ENCODE measurements at places on chromosomes 4 and X.

DNA sequence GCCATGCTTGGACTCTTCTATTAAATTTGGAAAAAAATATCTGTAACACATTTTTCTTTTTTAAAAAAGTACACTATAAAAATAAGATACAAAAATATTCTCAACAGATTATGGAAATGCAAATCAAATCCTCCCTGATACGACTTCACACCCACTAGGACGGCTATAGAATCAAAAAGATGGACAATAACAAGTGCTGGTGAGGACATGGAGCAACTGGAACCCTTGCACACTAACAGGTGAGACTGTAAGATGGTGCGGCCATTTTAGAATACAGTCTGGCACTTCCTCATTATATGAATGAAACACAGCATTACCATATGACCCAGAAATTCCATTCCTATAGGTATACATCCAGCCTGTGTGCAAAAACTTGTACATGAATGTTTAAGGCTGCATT, 83.6 kb downstream of the GATB start:
- DNase-seq = no peak

DNA sequence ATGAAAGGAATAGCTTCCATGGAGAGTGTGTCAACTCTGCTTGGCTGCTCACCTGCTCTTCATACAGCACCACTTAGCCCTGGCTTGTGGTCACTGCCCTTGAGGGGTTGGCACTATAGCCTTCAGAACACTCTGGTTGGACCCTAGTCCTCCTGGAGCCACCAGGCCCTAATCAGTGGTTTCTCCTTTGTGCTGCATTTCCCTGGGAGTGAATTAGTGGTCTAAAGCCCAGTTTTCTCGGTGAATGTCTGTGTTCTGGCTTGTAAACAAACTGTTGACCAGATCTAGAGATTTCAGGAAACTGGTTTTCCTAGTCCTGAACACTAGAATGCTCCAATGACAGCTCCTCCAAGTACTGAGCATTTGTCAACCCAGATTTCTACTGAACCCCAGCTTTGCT, 28.6 kb upstream of the TMEM154 start:
- DNase-seq = no peak

GRCh38 chrX:76657499-76657898, 230.0 kb downstream of the MAGEE1 start:
- no peak for DNase-seq

DNA sequence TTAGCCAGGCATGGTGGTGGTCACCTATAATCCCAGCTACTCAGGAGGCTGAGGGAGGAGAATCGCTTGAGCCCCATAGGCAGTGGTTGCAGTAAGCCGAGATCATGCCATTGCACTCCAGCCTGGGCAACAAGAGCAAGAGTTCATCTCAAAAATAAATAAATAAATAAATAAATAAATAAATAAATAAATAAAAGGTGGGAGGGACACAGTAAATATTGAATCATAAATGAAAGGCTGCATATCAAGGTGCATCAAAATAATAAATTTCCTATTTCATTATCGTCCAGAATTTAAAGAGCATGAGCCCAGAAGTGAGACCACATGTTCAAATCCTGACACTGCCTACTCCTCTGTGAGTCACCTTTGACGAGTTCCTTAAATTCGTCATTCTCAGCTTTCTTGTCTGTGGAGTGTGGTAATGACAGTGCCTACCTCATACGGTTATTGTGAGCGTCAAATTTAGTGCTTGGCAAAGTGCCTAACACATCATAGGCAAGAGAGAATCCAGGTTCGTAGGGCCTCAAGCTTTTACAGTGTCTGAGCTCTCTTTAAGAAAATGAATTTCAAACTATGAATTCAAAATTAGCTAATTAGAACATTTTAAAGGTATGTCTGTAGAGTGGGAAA, 49.9 kb downstream of the IL15 start:
- DNase-seq = peak; percentile 24

DNA sequence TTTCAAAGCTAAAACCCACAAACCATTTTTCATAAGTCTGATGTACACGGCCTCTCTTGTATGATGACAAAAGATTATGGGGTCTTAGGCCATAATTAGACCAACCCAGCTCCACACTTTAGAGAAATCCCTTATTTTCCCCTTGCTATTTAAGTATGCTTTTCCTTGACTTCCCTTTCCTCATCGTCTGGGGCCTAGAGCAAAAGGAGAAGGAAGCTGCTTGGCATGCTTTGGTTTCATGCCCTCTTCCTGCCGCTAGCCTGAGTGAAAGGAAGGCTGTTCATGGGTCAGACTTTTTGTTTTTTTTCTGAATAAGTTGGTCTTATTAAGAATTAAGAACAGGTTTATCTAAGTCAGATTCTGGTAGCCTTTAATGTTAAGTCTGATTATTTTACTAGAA, 10.6 kb upstream of the RASGEF1B start:
- no peak for DNase-seq

DNA sequence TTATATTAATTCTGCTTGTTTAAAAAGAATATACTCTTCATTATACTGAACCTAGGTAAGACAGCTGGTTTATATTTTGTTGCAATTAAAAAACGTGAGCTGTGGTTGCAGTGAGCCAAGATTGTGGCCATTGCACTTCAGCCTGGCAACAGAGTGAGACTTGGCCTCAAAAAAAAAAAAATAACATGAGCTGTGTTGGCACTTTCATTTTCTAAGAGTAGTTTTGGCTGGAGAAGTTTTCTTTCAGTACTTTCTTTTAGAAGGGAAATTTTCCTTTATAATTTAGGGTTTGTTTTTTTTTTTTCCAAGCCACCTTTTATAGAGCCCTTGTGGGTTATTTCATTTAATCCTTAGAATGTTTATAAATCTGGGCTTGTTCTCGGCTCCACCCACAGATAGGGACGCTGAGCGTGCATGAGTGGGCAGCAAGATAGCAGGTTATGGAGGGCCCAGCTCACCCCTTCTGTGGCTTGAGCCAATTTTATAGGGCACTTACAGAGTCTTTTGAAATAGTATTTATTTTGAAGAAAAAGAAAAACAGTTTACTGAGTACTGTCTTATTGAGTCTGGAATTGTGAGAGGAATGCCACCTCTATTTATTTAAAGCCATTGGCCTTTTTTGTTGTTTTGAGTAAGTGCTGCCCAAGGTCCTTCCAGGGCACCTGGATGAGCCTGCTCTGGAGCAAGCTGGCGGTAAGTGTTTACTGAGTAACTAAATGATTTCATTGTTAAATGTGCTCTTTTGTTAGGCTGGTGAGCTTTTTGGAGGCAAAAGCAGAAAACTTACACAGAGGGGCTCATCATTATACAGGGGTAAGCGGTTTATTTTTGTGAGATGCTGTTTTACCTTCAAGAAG, 60.9 kb downstream of the HTT start:
- no peak for DNase-seq

- DNase-seq = no peak
Observed at GRCh38 chr4:69330345-69331047, 50.2 kb downstream of the UGT2B28 start.

GRCh38 chrX:20374450-20374849, 107.7 kb upstream of the RPS6KA3 start:
- DNase-seq = no peak

DNA sequence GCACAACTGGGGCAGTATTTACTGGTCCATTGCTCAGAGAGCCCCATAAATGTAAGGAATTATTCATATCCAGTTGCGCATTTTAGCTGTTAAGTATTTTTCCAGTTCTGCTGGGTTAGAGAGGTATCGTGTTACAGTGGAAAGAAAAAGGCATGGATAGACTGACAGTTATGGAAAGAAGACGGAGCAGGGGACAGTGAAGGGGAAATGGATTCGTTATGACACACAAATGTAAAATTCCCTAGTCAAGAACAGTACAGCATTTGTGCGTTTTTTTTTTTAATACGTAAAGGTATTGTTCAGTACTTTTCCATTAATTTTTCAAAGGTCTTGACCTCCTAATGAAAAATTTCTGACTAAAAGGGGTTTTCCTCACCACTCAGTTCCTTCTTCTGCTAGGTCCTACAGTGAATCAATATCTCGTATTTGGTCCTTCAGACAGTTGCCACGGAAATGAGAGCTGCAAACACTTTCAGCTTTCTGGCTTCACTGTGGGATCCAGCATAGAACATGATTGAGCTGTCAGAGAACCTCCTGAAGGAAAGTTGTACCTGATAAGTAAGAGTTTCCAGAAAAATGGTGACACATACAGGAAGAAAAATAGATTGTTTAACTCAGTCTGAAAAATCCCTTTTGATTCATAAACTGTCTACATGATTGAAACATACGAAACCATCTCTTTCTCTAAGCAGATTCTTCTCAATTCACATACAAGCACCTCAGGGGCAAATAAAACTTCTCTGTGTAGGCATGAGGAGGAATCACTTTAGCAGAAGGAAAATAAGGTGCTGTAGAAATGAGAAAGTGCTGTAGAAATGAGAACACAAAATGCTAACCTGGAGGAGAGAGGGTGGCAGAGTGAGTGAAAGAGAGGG, 21.8 kb upstream of the BBS12 start:
- DNase-seq = no peak

DNA sequence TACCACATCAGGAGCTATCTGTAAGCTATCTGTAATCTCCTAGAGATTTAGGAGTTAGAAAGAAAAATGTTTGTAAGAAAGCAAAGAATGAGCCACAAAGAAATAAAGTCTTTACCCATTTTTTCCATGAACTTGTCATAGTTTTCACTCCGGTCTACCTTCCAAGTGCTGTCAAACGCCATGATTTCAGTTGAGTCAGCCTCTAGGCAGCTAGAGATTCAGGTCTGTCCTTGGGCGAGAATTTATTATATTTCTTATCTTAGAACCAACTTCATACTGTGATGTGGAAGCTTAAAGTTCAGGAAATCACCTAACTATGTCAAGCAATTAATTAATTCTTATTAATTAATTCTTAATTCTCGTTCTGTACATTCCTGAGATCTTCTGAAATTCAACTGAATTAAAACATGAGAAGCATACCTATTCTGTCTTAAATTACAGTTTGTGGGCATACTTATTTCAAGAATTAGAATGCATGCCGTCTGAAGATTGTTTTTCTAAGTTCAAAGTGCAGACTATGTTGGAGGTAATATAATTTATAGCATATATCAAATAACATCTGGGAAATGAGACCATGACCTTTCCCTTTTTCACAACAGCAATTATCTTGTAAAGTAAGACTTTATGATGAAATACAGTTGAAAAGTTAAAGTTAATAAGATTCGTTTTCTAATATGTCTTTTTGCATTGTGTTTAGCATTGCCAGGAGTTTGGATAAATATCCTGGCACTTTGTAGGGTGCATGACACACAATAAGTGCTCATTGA, at the start of gene FABP2:
Gene FABP2 (minus strand): TSS at position 218 of the 767 bp plus-strand sequence. CDS start 36 bp downstream, at position 182.
- DNase-seq = no peak

DNA sequence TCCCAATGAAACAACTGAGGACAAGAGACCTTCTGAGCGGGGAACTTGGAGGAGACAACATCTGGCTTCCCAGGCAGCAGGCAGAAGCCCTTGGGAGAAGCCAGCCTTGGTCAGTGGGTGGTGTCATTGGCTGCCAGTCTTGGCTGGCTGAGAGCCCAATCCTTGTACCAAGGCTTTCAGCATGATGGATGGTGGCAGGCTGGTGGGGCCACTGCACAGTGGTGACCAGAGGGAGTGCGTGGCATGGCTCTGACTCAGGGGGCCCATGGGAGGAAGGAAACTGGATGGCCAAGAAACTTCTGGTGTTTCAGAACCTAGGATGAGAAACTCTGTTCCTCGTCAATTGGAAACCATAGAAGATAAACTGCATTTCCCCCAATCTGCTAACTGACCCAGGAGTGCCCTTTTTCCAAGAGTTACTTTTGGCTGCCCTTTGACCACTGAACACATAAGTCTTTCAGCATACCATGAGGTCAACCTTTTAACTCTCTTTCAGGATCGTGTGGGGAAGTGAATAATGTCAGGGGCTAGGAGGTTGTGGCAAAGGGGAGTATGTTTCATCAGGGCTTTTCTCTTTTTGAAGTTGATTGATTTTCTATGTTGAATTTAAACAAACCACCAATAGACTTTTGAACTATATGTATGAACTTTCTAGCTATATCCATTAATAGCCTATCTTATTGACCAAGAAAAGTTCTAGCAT, 60.9 kb downstream of the SOWAHB start:
- DNase-seq = no peak

GRCh38 chrX:9339603-9340491, 125.0 kb upstream of the TBL1X start:
- no peak for DNase-seq

DNA sequence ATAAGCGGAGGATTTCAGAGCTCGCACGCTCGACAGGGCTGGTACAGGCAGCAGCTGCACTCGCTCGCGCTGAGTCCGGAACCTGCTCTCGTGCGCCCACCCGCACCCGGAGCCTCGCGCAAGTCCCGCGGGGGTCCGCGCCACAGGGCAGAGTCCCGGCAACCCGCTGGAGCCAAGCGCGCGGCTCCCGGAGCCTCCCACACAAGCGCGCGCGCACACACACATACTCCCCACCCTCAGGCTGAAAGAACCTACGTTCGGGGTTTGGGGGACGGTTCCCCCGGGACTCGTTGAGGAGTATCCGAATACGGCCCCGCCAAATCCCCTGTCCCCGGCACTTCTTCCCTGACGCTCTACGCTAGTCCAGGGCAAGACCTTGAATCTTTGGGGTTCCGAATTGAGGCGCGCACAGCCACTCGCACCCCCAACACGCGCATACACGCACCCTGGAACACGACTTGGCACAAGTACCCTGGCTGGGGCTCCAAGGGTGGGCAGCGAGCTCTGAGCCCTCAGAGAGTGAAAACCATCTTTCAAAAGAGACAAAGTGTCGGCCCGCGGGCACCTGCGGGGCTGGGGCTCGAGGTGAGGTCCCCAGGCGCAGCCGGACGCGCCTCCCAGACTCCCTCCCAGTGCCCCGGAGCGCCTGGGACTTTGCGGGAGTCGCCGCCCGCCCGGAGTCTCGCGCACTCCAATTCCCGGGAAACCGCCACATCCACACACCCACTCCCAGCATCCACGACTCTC, 952 bp downstream of the ANOS1 start:
- no peak for DNase-seq

- DNase-seq = no peak
Observed at GRCh38 chr4:122643257-122643656, 22.4 kb upstream of the IL21 start.

DNA sequence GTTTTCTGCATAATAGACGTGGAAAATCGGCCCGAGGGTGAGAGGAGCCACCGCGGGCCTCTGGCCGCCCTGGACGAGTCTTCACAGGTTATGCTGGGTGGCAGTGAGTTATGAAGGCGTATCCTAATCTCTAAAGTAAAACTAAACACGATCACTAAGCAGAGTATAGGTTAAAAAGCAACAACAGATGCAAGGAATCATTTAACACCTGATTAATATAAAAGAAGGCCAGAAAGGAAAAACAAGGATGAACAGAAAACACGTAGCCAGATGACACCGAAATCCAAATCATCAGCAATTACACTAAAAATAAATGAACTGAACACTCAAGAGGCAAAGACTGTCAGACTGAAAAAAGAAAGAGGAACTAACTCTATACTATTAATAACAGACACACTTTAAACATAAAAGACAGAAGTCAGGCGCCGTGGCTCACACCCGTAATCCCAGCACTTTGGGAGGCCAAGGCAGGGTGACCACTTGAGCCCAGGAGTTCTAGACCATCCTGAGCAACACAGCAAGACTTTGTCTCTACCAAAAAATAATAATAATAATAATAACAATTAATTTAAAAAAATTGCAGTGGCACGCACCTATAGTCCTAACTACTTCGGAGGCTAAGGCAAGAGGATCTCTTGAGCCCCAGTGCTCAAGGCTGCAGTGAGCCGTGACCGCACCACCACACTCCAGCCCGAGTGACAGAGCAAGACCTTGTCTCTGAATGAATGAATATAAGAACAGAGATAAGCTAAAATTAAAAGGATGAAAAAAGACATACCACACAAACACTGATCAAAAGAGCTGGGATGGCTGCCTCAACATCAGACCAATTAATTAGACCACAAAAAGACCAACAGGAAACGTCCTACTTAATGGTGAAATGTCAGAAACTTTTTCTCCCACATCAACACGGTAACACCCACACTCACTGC, 30.0 kb downstream of the CTBP1 start:
- DNase-seq = no peak
